ENCODE measurements at places on chromosomes 4 and X.

DNA sequence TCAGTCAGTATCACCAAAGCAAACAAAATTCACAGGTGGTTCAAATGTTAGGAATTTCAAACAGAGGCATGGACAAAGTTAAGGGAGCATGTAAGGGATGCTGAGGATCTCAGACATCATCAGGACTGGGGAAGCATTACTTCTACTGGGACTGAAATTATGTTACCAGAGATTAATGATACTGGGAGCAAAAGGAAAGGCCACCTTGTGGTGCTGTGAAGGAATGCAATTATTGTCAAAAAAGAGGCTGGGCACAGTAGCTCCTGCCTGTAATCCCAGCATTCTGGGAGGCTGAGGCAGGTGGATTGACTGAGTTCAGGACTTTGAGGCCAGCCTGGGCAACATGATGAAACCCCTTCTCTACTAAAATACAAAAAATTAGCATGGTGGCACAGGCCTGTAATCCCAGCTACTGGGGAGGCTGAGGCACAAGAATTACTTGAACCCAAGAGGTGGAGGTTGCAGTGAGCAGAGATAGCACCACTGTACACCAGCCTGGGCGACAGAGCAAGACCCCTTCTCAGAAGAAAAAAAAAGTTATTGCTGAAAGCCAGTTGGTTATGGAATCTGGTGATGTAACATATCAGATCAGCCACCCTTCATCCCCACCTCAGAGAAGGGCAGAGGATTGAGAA lies 954.3 kb downstream of the PCDH7 start:
- DNase-seq = peak; percentile 28

DNA sequence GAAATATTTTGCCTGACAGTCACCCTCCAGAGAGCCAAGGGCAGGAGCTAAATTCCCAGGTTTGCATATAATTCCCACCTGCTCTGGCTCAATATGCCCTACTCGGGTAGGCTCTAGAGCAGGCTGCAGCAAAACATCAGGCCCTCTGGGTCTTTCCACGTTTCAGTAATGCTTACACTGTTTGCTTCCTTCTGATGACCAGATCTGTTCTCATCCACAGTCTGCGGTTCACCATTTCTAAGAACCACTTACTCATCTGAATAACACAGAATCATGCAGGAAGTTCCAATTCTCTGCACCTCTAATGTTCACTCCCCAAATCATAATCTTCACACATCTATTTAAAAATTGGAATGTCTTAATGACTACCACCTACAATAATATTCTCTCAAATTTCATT lies 141.4 kb downstream of the PPP3CA start:
- DNase-seq = no peak

DNA sequence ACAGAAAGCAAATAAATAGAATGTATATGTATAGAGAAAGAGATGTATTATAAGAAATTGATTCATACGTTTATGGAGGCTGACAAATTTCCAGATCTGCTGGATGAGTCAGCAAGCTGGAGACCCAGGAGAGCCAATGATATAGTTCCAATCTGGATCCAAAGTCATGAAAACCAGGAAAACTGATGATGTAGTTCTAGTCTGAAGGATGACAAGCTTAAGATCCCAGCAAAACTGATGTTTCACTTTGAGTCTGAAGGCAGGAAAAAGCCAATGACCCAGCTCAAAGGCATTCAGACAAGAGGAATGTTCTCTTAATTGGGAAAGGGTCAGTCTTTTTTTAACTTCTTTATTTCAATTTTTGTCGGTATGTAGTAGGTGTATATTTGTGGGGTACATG lies 102.6 kb downstream of the LHFPL1 start:
- DNase-seq = no peak

- DNase-seq = no peak
These were observed 24.9 kb downstream of the RHOH start for GRCh38 chr4:40221744-40222143.

DNA sequence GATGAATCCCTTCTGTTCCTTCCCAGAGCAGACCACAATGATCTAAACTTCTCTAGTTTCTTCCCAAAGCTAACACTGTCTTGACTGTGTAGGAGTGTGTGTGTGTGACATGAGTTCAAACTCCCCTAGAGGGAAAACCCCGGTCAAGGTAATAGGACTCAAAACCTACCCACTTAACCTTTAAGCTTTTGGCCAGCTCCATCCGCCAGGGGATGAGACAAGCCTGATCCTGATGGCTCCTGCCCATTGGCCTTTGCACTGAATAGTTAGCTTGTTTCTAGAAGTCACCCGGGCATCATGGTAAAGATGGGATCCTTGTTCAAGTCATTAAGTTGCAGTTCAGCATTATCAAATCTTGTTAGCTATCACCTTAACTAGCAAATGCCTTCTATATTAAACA lies 738.4 kb downstream of the RPA4 start:
- DNase-seq = no peak

GRCh38 chrX:100263650-100264049 lies 146.4 kb downstream of the PCDH19 start:
- DNase-seq = no peak

DNA sequence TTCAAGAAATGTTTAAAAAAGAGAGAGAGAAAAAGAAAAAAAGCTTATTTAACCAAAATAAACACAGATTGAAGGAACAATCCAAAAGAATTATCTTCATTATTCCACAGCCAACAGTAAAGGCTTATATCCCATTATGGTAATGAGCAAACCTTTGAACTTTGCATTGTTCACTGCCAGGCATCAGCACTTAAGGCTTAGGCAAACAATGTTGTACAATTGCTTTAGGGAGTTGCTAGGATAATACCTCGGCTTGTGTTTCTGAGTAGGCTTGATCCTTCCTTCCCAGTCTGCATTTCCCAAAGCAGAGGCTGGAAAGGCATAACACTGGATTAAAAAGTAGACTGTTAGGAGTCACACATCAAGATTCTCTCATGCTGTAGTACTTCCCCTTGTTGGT lies 352.7 kb upstream of the IGFBP7 start:
- no peak for DNase-seq

- no peak for DNase-seq
These were observed 158.7 kb downstream of the DCHS2 start for GRCh38 chr4:154332681-154333421.

DNA sequence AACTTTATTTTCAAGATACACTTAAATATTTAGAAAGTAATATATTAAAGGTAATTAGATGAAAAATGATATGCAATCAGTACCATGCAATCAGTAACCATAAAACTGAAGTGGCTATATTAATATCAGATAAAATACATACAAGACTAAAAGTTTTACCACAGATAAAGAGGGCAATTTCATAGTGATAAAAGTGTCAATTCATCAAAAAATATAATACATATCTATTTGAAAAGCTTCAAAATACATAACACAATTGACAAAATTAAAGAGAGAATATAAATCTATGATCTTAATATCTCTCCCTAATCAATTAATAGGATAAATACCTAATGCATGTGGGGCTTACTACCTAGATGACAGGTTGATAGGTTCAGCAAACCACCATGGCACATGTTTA lies 105.5 kb downstream of the SOWAHB start:
- DNase-seq = no peak

DNA sequence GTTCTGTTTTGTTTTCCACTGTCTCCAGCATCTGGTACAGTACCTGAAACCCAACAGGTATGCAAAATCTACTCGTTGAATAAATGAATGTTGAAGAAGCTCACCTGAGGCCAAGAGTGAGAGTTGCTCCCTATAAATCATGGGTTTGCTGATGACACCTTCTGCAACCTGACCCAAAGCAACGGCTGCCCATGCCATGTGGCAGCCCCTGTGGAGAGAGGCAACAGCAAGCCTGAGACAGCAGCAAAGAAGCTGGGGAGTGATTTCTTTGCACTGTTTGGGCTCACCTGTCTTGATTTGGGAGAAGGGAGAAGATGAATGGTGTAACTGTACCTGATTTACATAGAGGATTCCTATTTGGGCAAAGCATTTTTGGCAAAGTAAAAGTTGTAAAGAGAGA lies 119.8 kb upstream of the GPC4 start:
- no peak for DNase-seq

DNA sequence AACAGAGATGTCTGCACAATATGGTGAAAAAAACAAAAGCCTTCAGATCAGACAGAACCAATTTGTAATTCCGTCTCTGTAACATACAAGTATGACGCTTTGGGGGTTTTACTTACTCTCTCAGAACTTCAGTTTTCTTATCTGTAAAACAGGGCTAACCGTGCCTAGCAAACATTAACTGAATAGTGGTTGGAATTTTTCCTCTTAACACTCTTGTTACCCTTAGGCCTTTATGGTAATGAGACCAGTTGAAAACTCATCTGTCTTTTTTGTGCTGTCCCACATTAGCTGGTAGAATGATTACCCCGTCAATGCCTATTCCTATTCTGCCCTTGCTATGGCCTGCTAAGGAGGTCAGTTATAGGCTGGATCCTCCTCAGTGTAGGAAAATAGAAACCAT lies 4.5 kb upstream of the MYOZ2 start:
- DNase-seq = no peak

DNA sequence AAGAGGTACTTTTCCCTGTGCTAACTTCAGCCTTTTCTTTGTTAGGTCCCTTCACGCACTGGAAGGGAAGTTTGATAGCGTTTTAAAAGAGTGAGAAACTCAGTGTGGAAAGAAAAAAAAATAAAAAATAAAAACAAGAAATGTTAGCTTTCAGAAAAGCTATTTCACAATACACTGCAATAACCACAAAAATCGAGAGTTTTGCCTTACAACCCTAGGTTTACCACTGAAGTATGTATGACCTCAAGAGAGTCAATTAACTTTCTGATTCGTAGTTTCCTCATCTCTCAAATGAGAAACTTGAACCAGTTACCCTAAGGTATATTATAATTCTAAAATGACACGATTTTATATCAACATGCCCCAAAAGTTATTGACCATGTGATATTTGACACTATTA lies 93.9 kb upstream of the JADE1 start:
- DNase-seq = no peak

DNA sequence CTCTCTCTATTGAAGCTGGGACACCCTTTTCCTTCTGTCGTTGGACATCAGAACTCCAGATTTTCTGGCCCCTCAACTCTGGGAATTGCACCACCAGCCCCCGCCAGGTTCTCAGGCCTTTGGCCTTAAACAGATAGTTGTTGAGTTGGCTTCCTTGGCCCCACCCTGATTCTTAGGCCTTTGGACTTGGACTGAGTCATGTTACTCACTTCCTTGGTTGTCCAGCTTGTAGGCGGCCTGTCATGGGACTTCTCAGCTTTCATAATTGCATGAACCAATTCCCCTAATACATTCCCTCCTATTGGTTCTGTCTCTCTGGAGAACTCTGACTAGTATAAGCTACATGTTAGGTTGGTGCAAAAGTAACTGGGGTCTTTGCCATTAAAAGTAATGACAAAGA lies 195.7 kb downstream of the GPAT3 start:
- peak; percentile 7 for DNase-seq

- DNase-seq = no peak
These were observed 1947.1 kb upstream of the TENM3 start for GRCh38 chr4:180296036-180296599.

DNA sequence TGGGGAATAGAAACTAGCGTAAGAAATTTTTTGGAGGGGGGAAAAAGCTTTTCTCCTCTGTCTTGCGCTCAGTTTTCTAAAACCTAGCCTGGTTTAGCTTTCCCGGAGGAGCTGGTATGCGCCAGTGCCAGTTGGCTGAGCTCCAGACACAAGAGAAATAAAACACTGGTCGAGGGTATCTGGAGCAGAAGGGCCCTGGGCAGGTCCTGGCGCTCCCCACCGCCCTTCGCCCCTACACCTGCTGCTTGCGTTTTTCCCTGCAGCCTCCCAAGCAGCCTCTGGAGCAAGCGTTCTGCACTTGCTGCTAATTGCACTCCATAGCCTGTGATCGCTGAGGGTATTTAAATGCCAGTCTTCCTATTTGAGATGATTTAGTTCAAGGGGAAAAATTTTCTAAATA lies 816 bp downstream of the EREG start:
- no peak for DNase-seq

DNA sequence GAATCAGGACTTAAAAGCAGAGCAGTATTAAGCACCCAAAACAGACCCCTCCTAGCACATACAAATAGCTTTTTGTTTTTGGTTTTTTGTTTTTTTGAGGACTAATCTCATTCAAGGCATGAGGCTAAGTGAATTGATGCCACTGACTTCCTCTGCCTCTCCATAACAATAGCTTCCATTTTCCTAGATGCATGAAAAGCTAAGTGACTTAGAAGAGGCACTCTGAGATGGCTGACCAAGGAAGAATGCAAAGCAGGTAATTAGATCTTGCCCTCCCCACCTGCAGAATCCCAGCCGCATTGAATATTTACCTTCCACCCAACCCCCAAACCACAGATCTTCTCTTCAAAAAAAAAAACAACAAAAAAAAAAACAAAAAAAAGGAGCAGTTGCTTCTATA lies 7.4 kb upstream of the KDR start:
- no peak for DNase-seq

DNA sequence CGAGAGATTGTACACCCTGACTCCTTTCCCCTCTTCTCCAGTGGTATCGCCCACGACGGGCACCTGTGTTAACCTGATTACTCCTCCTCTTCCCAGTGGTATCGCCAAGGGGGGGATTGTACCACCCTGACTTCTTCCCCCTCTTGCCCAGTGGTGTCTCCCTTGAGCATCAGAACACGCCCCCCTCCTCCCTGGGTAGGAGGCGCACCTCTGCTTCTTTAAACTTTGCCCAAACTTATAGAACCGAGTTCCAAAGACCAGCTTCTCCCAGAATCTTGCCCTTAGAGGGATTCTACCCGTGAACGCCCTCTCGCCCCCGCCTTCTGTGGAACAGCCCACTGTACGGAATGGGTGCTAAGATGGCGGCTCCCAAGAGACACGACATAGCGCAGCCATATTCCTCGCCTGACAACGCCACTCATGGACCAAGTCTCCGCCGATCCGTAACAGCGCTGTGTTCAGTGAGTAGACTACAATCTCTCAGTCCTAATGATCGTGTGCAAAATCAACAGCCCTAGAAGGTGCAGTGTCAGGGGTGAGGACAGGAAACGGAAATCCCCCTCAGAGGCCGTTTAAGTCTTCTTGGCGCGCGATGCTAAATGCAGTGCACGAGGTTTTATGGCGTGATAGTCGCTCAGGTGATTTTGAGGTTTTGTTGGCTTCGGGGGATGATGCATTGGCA lies 4.2 kb upstream of the ZNF157 start:
- DNase-seq = no peak

DNA sequence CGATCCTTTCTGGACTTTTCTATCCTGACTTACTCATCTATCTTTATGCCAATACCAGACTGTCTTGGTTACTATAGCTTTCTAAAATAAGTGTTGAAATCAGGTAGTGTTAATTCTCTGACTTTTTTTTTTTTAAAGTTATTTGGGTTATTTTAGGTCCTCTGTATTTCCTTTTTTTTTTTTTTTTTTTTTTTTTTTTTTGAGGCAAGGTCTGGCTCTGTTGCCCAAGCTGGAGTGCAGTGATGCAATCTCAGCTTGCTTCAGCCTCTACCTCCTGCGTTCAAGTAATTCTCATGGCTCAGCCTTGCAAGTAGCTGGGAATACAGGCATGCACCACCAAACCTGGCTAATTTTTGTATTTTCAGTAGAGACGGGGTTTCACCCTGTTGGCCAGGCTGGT lies 2.8 kb upstream of the NELFA start:
- no peak for DNase-seq

- DNase-seq = no peak
These were observed 9.1 kb downstream of the QDPR start for GRCh38 chr4:17502756-17503155.
